ENCODE measurements at places on chromosomes 13 and 19. TPM values are rescaled to one million over a fixed set of nuclear protein-coding genes. Genes with fewer than 3 reads are reported as not detected.

DNA sequence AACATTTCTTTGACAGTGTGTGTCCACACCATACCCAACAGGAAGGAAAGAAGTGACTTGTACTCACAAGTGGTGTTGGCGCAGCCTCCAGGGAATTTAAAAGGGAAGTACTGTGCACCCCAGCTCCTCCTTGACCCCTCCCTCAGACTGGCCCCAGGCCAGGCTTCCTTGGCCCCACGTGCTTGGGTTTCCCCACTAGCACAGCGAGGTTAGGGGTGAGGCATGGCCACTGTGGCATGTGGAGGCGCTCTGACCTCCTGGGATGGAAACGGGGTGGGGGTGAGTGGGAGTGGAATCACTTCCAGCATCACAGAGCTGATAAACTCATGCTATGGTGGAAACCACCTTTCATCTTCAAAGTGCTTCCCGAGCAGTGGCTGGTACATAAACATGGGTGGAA lies 168.6 kb downstream of the ZNF536 start:
- no peak overlapping the region for H3K27ac ChIP-seq
- no peaks in the 10 kb centered on the region for H3K27me3 ChIP-seq
- H3K4me3 ChIP-seq, result no peak overlapping the region
- no peak for DNase-seq
- H3K4me1 ChIP-seq, result no peaks in the 10 kb centered on the region
- H3K36me3 ChIP-seq, result no peaks in the 10 kb centered on the region

GRCh38 chr13:21310220-21310619 lies 133.8 kb downstream of the MRPL57 start:
- H3K27me3 ChIP-seq, result no peaks in the 10 kb centered on the region
- peak; percentile 64 for DNase-seq
- H3K27ac ChIP-seq, result no peak overlapping the region

DNA sequence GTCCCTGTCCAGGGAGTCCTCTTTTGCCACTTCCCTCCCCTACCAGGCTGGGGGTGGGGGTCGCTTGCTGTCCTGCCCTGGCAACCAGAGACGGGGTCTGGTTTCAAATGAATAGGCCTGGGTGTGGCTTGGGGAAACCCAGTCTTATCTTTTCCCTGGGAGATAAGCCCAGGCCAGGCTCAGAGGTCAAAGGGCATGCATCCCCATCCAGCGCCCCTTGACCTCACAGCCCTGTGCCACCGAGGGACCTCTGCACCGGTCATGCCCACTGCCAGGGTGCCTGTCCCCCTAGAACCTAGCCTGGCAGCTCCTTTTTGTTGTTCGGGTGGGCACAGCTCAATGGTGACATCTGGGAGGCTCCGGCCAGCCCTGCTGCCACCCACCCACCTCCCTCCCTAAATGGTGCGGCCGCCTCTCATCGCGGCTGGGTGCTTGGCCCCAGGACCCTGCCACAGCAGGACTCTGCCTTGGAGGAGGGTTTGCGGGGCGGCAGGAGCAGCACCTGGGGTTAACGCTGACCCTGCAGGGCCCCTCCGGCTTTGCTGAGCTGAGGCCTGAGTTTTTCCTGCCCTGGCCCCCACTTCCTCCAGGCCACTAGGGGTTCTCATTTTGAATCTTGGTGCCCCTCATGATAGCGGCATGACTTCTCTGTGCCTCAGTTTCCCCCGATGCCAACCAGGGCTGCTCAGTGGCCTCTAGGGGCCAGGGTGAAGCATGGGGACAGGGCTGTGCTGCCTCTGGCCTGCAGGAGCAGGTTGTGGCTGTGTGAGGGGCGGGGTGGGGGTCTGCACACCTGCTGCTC lies 2.9 kb upstream of the CERS1 start:
- DNase-seq, result no peak
- no peak overlapping the region for H3K27ac ChIP-seq
- peaks cover 2% of the 10 kb centered on the region for H3K4me1 ChIP-seq
- H3K27me3 ChIP-seq, result peaks cover 13% of the 10 kb centered on the region
- no peak overlapping the region for H3K4me3 ChIP-seq

GRCh38 chr13:24150572-24150971 lies 9.9 kb upstream of the SPATA13 start:
- no peak for DNase-seq
- H3K27ac ChIP-seq, result no peak overlapping the region
- H3K4me3 ChIP-seq, result no peak overlapping the region
- peaks cover 16% of the 10 kb centered on the region for H3K4me1 ChIP-seq
- H3K36me3 ChIP-seq, result no peaks in the 10 kb centered on the region
- no peaks in the 10 kb centered on the region for H3K27me3 ChIP-seq

DNA sequence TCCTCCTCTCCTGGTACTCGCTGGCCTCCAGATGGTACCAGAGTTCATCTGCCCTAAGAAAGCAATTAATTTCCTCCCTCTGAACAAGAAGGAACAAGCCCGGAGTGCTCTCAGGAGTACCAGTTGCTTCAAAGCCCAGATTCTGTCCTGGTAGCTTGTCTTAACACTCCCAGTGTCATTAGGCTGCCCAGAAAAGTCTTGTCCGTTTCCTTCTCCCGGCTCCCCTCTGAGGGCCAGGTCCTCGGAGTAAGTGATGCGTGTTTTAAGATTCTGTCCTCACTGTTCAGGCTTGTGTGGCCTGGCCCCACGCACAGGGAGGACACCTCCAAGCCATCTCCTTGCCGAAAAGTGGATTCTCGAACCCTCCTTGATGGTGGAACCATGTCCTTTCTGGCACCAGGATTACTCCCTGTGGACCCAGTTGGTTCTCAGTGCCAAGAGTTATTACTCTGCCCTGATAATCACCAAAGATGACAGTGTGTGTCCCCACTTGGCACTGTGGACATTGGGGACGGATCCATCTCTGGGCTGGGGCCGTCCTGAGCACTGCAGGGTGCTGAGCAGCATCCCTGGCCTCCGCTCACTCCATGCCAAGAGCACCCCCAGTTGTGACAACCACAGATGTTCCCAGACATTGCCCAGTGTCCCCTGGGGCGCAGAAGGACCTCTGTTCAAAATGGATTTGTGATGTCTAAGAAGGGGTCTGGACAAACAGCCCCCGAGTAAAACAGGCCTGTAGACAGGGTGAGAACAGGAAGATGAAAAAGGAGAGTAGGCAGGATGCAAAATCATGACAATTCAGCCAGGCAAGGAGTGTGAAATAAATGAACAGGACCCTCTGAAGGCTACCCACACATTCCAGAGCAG lies 52.4 kb downstream of the RFX2 start:
- H3K36me3 ChIP-seq, result no peaks in the 10 kb centered on the region
- peak overlapping the region; percentile 97 for H3K27ac ChIP-seq
- H3K4me1 ChIP-seq, result peaks cover 21% of the 10 kb centered on the region

GRCh38 chr19:43784241-43784980 lies 3.6 kb upstream of the KCNN4 start:
- peak; percentile 83 for DNase-seq
- H3K27ac ChIP-seq, result peak overlapping the region; percentile 54
- H3K36me3 ChIP-seq, result no peaks in the 10 kb centered on the region

- no peaks in the 10 kb centered on the region for H3K36me3 ChIP-seq
- H3K4me1 ChIP-seq, result no peaks in the 10 kb centered on the region
- H3K4me3 ChIP-seq, result no peak overlapping the region
- DNase-seq, result no peak
These were observed 17.1 kb downstream of the IGFL3 start for GRCh38 chr19:46107371-46107770.

- H3K27me3 ChIP-seq, result no peaks in the 10 kb centered on the region
- peak overlapping the region; percentile 53 for H3K27ac ChIP-seq
- no peak for DNase-seq
- peaks cover 1% of the 10 kb centered on the region for H3K36me3 ChIP-seq
These were observed 6.8 kb downstream of the ZC3H4 start for GRCh38 chr19:47106821-47107201.

TSKS gene
- 0.26 TPM for total RNA-seq

KIR3DL1 gene
- total RNA-seq, result not detected

ZNF709 gene
- 4.8 TPM for total RNA-seq

DCT gene
- under 0.01 TPM for total RNA-seq

ADGRE1 gene
- under 0.01 TPM for total RNA-seq

All from fibroblast of lung (primary cell).